Bronchial epithelial cell (primary cell): ENCODE measurements at places on chromosomes 2 and 18. TPM values are rescaled to one million over a fixed set of nuclear protein-coding genes. Genes with fewer than 3 reads are reported as not detected.

The SYT4 gene
- total RNA-seq = not detected in 2 replicates

The SLC9A4 gene
- under 0.01 and 0.13 TPM in 2 replicates for total RNA-seq

The LCT gene
- total RNA-seq = under 0.01 TPM in 1 of 2 replicates, not detected in the other

The ARHGAP15 gene
- total RNA-seq = 0.13 TPM in 1 of 2 replicates, not detected in the other

The FBLN7 gene
- under 0.01 and 0.13 TPM in 2 replicates for total RNA-seq

The SLC23A3 gene
- total RNA-seq = 1.3 and 1.9 TPM in 2 replicates

The LBX2 gene
- 0.53 and 0.77 TPM in 2 replicates for total RNA-seq

The TRABD2A gene
- total RNA-seq = 0.64 and 1.3 TPM in 2 replicates

The NEB gene
- total RNA-seq = 0.26 and 0.90 TPM in 2 replicates

The DCDC2C gene
- total RNA-seq = not detected in 2 replicates

The VWA3B gene
- 0.13 TPM in 1 of 2 replicates, not detected in the other for total RNA-seq

The APCDD1 gene
- total RNA-seq = under 0.01 and 0.64 TPM in 2 replicates

The LOXHD1 gene
- total RNA-seq = not detected in 2 replicates

The USP37 gene
- total RNA-seq = 9.2 and 10.4 TPM in 2 replicates

The ALK gene
- not detected in 2 replicates for total RNA-seq

The ATIC gene
- 18.7 and 35.0 TPM in 2 replicates for total RNA-seq

The B4GALT6 gene
- 1.8 and 2.4 TPM in 2 replicates for total RNA-seq

The GPR39 gene
- total RNA-seq = 7.1 and 10.0 TPM in 2 replicates

The STARD6 gene
- not detected in 2 replicates for total RNA-seq

The CD8B gene
- not detected in 2 replicates for total RNA-seq

The TUBA3E gene
- total RNA-seq = not detected in 2 replicates

The OLA1 gene
- 132 and 153 TPM in 2 replicates for total RNA-seq

The TLX2 gene
- not detected in 2 replicates for total RNA-seq

The ENOSF1 gene
- total RNA-seq = 25.5 and 39.3 TPM in 2 replicates

The EPAS1 gene
- total RNA-seq = 99.8 and 102 TPM in 2 replicates

The MGAT4A gene
- total RNA-seq = 3.9 and 6.0 TPM in 2 replicates

The MROH2A gene
- not detected in 2 replicates for total RNA-seq

The C2orf49 gene
- 25.6 and 28.2 TPM in 2 replicates for total RNA-seq
